NB4 (cell line): ENCODE measurements at places on chromosomes 2 and 18.

DNA sequence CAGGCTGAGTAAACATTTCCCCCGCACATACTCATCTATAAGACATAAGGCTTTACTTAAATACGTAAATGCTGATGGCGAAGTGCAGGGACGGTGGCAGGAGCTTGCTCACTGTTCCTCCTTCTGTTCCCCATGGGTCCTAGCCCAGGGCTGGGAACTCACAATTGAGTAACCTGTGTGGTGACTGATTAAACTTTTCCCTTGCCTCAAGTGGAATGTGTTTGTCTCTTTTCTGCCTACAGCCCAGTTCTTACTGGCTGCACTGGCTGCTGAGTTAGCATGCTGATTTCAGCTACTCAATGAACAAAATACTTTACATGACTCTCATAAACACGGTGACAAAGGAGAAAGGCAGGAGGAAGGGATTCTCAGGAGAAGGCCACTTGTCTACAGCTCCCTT is 87.3 kb downstream of the MARCO start:
- DNase-seq = no peak

DNA sequence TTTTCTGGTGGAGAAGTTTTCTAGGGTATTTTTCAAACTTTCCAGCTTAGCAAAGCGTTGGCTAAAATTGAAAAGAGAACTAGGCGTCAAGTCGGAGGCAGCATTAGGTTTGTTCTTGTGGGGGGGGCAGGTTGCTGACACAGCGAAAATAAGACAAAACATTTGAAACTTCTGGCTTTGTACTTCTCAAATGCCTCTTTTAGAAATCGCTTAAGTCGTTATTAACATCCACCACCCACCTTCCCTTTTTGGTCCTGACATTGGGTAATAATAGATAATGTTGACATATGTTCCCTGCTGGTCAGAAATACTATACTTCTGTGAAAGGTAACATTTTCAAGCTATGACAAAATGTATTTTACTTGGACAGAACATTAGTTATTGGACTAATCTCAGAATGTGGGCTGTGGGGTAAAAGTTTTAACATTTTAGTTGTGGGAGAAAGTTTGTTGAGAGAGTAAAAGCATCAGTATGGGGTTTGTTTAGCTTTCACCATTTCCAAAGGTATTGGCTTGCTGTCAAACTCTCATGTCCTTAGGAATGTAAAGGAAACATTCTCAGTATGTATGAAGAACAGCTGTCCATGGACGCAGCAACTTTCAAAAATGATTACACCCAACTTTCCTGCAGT is 88.1 kb upstream of the ZEB2 start:
- peak; percentile 29 for DNase-seq

DNA sequence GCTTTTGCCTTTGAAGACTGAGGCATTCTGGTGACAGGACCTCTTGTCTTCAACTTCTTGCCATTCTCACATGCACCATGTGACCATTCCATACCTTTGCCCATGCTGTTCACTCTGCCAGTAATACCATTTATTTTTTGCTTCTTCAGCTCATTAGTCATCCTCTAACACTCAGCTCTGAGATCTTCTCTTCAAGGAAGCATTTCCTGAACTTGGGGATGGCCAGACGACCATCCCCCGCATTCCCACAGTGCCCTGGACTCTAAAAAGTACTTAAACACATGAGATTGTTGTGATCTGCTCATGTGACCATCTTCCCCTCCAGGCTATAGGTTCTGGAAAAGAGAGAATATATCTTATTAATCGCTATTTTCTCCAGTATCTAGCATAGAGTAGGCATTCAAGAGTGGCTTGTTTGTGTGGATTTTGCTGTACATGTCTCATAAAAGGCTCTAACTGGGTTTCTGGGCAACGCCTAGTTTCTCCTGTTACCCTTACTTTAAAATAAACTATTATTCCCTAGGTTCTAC is 33.9 kb downstream of the PAX3 start:
- DNase-seq = no peak

DNA sequence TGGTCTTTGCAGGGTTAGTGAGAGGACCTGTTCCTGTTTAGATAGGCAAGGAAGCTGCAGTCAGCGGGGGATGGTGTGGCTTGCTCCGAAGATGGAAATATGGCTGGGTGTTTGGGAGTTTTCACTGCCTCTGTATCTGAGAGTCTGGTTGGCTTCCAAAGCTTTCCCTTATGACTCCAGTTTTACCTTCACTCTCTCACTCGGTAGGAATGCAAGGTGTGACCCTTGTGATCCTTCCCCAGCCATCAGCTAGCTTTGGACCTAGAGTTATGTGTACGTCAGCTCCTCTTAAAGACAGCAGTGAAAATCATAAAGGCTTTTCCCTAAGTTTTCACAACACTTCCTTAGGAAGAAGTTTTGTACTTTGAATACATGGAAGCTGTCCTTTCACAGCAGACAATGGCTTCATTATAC is 35.5 kb upstream of the TMEM87B start:
- no peak for DNase-seq

GRCh38 chr2:55883357-55883756 is 40.2 kb downstream of the EFEMP1 start:
- no peak for DNase-seq

DNA sequence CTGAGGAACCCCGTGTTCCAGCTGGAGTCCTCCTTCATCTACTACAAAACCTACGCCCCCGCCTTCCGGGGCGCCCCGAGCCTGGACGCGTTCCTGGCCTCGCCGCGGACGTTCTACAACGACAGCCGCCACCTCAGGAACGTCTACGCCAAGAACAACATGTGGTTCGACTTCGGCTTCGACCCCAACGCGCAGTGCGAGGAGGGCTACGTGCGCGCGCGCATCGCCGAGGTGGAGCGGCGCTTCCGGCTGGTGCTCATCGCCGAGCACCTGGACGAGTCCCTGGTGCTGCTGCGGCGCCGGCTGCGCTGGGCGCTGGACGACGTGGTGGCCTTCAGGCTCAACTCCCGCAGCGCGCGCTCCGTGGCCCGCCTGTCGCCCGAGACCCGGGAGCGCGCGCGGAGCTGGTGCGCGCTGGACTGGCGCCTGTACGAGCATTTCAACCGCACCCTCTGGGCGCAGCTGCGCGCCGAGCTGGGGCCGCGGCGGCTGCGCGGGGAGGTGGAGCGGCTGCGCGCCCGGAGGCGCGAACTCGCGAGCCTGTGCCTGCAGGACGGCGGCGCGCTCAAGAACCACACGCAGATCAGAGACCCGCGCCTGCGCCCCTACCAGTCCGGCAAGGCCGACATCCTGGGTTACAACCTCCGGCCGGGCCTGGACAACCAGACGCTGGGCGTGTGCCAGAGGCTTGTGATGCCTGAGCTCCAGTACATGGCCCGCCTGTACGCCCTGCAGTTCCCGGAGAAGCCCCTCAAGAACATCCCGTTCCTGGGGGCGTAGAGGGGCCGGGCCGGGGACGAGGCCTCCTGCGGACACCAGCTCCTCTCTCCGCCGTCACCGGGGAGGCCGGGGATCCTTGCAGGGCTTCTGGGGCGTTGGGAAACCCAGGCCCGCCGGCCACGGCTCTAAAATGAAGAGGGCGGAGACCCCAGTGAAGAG is 5.3 kb upstream of the NEU4 start:
- peak; percentile 68 for DNase-seq

- no peak for DNase-seq
These were observed 30.6 kb downstream of the SEPTIN10 start for GRCh38 chr2:109582928-109583895.

GRCh38 chr2:158953926-158954763 is 14.3 kb upstream of the TANC1 start:
- DNase-seq = peak; percentile 83

DNA sequence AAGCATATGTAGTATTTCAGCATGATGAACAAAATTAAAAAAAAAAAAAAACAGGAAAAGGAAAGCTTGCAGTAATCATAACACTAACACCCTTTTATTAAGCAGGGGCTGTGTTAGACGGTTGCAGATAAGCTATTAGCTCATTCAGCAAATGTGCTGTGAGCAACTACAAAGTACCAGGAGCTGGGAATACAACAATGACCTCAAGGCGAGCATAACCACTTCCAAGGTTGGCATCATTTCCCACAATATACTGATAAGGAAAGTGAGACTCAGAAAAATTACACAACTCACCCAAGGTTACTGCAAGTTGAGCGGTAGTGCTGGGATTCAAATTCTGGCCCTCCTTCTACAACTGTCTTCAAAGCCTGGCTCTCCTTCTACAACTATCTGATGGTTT is 38.2 kb upstream of the ACTR3 start:
- DNase-seq = no peak

DNA sequence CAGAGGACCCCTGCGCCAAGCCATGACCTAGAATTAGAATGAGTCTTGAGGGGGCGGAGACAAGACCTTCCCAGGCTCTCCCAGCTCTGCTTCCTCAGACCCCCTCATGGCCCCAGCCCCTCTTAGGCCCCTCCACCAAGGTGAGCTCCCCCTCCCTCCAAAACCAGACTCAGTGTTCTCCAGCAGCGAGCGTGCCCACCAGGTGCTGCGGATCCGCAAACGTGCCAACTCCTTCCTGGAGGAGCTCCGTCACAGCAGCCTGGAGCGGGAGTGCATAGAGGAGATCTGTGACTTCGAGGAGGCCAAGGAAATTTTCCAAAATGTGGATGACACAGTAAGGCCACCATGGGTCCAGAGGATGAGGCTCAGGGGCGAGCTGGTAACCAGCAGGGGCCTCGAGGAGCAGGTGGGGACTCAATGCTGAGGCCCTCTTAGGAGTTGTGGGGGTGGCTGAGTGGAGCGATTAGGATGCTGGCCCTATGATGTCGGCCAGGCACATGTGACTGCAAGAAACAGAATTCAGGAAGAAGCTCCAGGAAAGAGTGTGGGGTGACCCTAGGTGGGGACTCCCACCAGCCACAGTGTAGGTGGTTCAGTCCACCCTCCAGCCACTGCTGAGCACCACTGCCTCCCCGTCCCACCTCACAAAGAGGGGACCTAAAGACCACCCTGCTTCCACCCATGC is 3.0 kb downstream of the PROC start:
- DNase-seq = no peak

GRCh38 chr2:232219496-232219870 is 159.1 kb upstream of the ALPP start:
- DNase-seq = peak; percentile 40

DNA sequence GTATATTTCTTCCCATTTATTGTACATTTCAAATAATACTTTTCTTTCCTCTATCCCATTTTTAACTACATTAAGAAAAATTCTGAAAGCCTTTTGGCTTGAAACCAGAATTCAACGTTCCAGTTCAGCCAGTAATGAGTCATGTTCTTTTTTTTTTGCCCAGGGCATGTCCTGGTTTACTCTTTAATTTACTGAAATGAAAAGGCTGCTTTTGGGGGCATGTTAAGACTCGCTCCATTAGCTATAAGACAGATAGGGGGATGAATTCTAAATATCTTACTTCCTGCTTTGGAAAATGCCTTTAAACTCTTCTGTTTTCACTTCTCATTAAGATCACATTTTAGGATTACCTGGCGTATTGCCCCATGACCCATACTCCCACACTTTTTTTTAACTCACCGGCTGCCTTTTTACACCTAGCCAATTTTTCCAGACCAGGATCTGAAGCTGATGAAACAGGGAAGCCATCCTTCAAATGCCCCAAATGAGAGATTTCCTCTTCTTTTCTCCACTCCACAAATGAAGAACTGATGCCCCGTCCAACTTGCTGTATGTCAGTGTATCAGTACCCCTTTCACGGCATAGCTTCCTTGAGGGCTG is 585 bp downstream of the ABCA12 start:
- DNase-seq = no peak

GRCh38 chr2:125638345-125638744 is 1017.6 kb upstream of the GYPC start:
- no peak for DNase-seq

GRCh38 chr2:213232649-213233437 is 51.4 kb upstream of the SPAG16 start:
- peak; percentile 87 for DNase-seq

DNA sequence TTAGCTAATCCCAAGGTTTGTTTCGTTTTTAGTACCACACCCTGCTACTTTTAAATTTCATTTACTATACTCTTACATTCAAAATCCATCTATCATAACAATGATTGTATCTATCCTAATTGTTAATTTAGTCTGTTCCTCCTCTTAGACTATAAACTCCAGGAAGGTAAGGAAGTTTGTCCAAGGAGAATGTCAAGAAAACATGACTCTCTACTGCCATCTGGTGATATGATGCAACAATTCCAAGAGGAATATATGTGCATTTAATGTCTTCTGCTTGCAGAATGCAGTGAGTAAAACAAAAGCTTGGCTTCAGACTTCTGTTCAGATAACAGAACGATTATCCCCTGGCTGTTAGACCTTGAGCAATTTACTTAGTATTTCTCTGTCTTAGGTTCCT is 1267.1 kb downstream of the LRP1B start:
- peak; percentile 58 for DNase-seq

GRCh38 chr2:141737492-141738255 is 393.1 kb downstream of the LRP1B start:
- DNase-seq = no peak

DNA sequence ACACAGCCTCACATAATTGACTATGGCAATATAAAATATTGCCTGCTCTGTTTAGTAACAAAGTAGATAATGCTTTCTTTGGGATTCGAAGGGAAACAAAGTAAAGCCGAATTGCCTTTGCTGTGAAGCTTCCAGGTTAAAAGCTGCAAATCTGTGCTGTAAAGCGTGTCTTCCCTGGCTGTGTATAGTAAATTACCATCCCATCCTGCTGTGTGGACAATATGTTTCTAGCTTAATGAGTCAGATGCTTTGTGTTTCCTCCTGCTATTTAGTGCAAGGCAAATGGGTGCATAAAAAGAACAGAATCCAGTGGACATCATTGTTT is 265.1 kb downstream of the SOCS6 start:
- DNase-seq = no peak

GRCh38 chr2:142586693-142587580 is 290.5 kb upstream of the KYNU start:
- peak; percentile 37 for DNase-seq

GRCh38 chr2:85699325-85699724 is 5.2 kb downstream of the GNLY start:
- peak; percentile 44 for DNase-seq

- DNase-seq = no peak
These were observed 66.5 kb upstream of the ACKR3 start for GRCh38 chr2:236503100-236503499.

DNA sequence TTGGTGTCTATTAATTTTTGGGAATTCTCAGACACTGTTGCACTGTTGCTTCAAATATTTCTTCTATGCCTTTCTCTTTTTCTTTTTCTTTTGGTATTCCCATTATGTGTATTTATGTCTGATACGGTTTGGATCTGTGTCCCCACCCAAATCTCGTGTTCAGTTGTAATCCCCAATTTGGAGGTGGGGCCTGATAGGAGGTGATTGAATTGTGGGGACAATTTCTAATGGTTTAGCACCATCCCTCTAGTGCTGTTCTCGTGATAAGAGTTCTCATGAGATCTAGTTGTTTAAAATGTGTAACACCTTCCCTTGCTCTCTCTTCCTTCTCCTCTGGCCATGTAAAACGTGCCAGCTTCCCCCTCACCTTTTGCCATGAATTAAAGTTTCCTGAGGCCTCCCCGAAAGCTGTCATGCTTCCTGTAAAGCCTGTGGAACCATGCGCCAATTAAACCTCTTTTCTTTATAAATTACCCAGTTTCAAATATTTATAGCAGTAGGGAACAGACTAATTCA is 26.8 kb downstream of the EHBP1 start:
- DNase-seq = no peak
